PC-3 (cell line): ENCODE measurements at places on chromosomes 7 and 10. TPM values are rescaled to one million over a fixed set of nuclear protein-coding genes. Genes with fewer than 3 reads are reported as not detected.
A peak's percentile ranks its signal among the peaks of the same experiment; 100 is the strongest.

The NXPH1 gene
- not detected in 2 replicates for total RNA-seq

The CTAGE4 gene
- total RNA-seq, result 1.4 and 1.6 TPM in 2 replicates

DNA sequence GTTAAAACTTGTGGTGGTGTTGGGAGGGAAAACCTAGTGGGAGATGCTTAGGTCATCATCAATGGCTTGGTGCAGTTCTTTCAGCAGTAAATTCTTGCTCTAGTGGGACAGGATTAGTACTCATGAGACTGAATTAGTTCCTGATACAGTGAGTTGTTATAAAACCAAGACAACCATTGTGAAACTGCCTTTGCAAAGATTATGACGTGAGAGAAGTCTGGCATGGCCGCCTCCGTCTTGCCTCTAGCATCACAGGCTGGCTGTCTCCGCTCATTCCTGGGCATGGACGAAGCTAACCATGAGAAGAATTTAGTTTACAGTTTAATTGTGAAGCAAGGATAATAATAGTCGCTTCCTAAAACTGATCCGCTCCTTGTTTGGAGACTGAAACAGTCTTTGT is 186.4 kb downstream of the KIF20B start:
- H3K36me3 ChIP-seq, result no peaks in the 10 kb centered on the region
- H3K4me3 ChIP-seq, result no peak overlapping the region
- no peak overlapping the region for H3K27ac ChIP-seq
- no peaks in the 10 kb centered on the region for H3K27me3 ChIP-seq

- H3K4me1 ChIP-seq, result no peaks in the 10 kb centered on the region
- DNase-seq, result no peak
- H3K27ac ChIP-seq, result no peak overlapping the region
- peaks cover 61% of the 10 kb centered on the region for H3K27me3 ChIP-seq
- H3K4me3 ChIP-seq, result no peak overlapping the region
These were observed 31.4 kb downstream of the EN2 start for GRCh38 chr7:155489158-155489840.

- no peaks in the 10 kb centered on the region for H3K4me1 ChIP-seq
- no peaks in the 10 kb centered on the region for H3K36me3 ChIP-seq
- H3K27me3 ChIP-seq, result no peaks in the 10 kb centered on the region
- peak overlapping the region; percentile 77 for H3K4me3 ChIP-seq
- no peak overlapping the region for H3K27ac ChIP-seq
These were observed 204.4 kb downstream of the DIP2C start for GRCh38 chr10:484925-485661.

GRCh38 chr10:80596391-80597257 is 58.9 kb downstream of the SH2D4B start:
- H3K36me3 ChIP-seq, result no peaks in the 10 kb centered on the region
- H3K27ac ChIP-seq, result no peak overlapping the region
- no peaks in the 10 kb centered on the region for H3K27me3 ChIP-seq
- DNase-seq, result peak; percentile 41

- no peak for DNase-seq
- peaks cover 12% of the 10 kb centered on the region for H3K4me1 ChIP-seq
- no peak overlapping the region for H3K27ac ChIP-seq
- no peaks in the 10 kb centered on the region for H3K27me3 ChIP-seq
These were observed 176.2 kb upstream of the CSTF2T start for GRCh38 chr10:51875610-51876009.

GRCh38 chr10:103648251-103648635 is 154.7 kb downstream of the NEURL1 start:
- no peak overlapping the region for H3K4me3 ChIP-seq
- DNase-seq, result no peak
- no peaks in the 10 kb centered on the region for H3K27me3 ChIP-seq

GRCh38 chr10:22736134-22736533 is 21.8 kb upstream of the PIP4K2A start:
- H3K4me3 ChIP-seq, result no peak overlapping the region
- H3K36me3 ChIP-seq, result no peaks in the 10 kb centered on the region
- peaks cover 21% of the 10 kb centered on the region for H3K4me1 ChIP-seq
- H3K27ac ChIP-seq, result no peak overlapping the region
- H3K27me3 ChIP-seq, result no peaks in the 10 kb centered on the region

The IFIT1B gene
- not detected in 2 replicates for total RNA-seq

- no peaks in the 10 kb centered on the region for H3K36me3 ChIP-seq
- no peak overlapping the region for H3K27ac ChIP-seq
- H3K4me1 ChIP-seq, result no peaks in the 10 kb centered on the region
- H3K27me3 ChIP-seq, result peaks cover 38% of the 10 kb centered on the region
These were observed 36.6 kb downstream of the PRKCQ start for GRCh38 chr10:6543431-6544005.

DNA sequence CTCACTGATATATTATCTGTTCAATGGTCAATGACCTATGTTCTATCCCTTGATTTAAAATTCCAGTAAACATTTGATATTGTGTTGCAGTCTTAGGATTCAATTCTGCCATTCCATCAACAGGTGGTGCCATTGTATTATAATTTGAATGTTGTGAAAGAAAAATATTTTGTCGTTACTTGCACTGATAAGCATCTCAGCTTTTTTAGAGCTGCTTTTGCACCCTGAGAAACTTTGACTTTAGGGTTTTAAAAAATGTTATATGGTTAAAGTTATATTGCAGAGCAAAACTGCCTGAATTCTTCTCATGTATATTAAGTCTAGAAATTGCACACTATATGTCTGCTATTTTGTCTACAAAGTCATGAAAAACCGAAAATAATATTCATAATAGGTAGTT is 18.8 kb upstream of the MINDY3 start:
- H3K27ac ChIP-seq, result no peak overlapping the region
- H3K27me3 ChIP-seq, result no peaks in the 10 kb centered on the region
- DNase-seq, result peak; percentile 47
- H3K4me3 ChIP-seq, result no peak overlapping the region

The DYNC1I1 gene
- 2.4 and 6.5 TPM in 2 replicates for total RNA-seq

DNA sequence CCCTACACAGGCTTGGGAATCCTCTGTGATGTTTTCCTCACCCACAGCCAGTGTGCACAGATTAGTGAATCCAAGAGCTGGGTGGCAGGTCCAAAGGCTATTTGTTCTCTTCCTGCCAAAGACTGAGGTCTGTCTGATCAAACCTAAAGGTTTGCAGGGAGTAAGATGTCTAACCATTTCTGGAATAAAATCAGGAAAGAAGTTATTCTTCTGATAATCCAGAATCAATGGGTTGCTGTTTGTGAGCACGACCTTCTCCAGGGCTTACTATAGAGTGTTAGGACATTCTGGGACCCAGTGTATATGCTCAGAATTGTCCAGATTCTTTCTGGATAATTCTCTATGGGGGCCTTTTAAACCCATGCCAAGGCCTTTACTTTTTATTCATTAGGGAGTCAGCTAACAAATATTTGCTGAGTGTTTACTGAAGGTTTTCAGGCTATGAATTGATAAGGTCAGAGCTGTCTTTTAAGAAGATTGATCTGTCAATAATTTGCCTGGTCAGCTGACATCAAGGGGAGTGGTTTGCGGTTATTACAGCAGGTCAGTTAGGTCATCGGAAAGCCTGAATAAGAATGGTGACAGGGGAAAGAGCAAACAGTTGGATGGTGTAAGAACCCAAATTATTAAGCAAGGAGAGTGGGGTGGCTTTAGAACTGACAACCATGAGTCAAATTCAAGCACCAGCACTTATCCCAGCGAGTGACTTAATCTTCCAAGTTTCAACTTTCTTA is 7.5 kb upstream of the TECTB start:
- no peak overlapping the region for H3K27ac ChIP-seq
- H3K27me3 ChIP-seq, result no peaks in the 10 kb centered on the region
- H3K4me1 ChIP-seq, result peaks cover 6% of the 10 kb centered on the region; the same call in 1 of the 2 replicates
- H3K36me3 ChIP-seq, result no peaks in the 10 kb centered on the region
- H3K4me3 ChIP-seq, result no peak overlapping the region
- no peak for DNase-seq

DNA sequence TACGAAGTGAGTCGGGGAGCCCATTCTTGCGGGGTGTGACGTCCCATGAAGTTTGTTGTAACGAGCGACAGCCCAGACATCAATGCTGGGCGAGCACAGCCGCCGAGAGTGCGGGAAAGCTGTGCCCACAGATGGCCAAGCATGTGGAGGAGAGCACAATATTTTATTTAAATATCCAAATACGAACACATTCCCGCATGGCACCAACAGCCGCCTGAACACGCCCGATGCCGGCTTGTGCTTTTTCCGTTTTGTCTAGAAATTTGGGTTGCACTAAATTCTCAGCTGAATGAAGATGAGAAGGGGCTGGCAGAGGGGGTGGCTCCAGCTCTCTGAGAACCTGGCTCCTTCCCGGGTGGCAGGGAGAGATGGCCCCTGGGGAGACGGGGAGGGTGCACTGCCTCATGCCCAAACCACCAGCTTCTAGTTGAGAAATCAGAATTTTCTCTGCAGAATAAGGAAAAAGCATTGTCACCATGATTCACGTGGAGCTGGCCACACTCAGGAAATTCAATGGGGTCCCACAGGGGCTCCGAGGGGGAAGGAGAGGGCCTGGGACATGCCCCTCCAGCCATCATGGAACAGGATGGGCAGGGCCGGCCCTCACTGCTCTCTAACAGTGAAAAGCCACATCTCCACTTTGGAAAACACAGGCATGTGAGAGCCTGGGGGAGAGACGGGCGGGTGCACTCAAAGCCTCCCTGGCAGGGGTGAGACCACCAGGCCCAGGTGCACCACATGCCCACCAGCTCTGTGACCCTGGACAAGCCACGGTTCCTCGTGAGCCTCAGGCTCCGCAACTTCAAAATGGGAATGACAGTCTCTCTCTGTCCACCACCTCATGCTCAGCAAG is 48.3 kb downstream of the EBF3 start:
- H3K4me1 ChIP-seq, result no peaks in the 10 kb centered on the region
- H3K27ac ChIP-seq, result no peak overlapping the region
- H3K27me3 ChIP-seq, result peaks cover 10% of the 10 kb centered on the region; the same call in 1 of the 2 replicates
- DNase-seq, result no peak
- no peaks in the 10 kb centered on the region for H3K36me3 ChIP-seq

The FAM221A gene
- total RNA-seq, result 0.75 and 5.6 TPM in 2 replicates

DNA sequence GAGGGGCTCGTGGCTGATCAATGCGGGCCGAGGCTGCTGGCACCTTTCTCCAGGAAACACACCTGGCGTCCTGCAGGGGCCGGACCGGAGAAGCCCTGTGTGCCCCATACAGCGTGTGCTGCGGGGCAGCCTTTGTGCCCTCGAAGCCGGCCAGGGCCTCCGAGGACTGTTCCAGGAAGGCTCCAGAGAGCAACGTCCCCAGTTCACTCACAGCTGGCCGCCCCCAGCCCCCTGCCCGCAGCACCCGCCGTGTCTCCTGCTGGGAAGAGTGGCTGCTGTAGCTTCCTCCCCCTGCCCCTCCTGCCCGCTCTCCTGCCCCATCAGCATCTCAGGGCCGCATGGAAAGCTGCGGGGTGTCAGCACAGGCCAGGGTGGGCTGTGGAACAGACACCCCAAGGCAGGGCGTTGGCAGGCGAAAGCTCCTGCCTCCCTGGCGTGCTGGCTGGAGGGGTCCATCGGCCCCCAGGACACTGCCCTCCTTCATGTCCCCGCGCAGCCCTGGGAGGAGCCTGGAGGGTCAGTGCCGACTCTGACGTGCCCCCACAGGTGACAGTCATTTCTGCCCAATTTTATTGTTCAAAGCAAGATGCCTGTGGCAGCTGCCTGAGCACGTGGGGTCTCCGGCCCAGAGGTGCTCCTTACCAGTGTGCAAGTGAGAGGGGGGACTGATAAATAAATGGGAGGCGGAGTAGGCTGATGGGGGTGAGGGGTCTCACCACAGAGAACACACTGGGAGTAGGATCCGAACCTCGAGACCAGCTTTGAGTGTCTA is 95.8 kb upstream of the DIP2C start:
- H3K4me3 ChIP-seq, result peak overlapping the region; percentile 50; the same call in 1 of the 2 replicates
- no peaks in the 10 kb centered on the region; the same call in 1 of the 2 replicates for H3K4me1 ChIP-seq
- no peak for DNase-seq
- no peaks in the 10 kb centered on the region for H3K36me3 ChIP-seq
- no peaks in the 10 kb centered on the region for H3K27me3 ChIP-seq

- no peaks in the 10 kb centered on the region for H3K36me3 ChIP-seq
- no peak overlapping the region for H3K4me3 ChIP-seq
- no peak for DNase-seq
These were observed 373.3 kb upstream of the PRKCQ start for GRCh38 chr10:6953271-6953801.

DNA sequence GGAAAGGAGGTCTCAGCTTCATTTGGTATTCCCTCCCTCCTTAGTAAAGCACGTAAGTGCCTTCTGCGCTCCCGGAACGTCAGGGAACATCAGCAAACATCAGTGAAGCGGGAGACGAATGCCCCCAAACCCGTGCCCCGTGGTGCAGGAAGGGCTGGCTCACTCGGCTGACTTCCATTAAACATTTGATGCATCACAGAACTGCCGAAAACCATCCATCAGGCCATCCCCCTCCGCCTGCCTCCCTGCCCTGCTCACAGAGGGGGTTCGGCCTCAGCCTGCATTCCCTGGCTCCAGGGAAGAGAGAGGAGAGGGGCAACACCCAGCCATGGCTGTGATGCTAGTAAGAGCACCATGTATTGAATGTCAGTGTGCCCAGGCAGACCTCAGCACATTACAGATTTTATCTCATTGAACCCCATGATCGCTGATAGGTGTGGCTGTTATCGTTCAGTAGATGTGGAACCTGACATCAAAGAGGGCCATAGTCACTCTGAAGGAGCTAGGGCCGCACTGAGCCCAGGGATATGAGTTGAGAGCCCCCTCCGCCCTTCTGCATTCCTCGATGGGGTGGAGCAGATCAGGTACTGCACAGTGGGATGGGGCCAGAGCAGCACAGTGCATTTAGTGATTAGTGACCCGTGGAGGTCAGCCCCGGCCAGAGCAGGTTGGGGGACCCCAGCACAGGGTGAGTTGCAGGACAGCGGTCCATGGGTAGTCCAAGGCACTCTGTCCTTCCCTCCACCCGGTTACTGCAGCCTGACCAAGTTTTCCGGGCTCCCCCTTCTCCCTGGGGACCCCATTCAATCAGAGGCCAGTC is 146.4 kb downstream of the RPS24 start:
- no peaks in the 10 kb centered on the region for H3K36me3 ChIP-seq
- no peak overlapping the region for H3K4me3 ChIP-seq
- peaks cover 61% of the 10 kb centered on the region for H3K27me3 ChIP-seq

The HMX3 gene
- 0.51 TPM in 1 of 2 replicates, not detected in the other for total RNA-seq

GRCh38 chr7:85287106-85287825 is 100.4 kb upstream of the SEMA3D start:
- H3K27ac ChIP-seq, result no peak overlapping the region
- no peaks in the 10 kb centered on the region for H3K36me3 ChIP-seq
- no peak overlapping the region for H3K4me3 ChIP-seq
- no peak for DNase-seq
- H3K4me1 ChIP-seq, result no peaks in the 10 kb centered on the region

DNA sequence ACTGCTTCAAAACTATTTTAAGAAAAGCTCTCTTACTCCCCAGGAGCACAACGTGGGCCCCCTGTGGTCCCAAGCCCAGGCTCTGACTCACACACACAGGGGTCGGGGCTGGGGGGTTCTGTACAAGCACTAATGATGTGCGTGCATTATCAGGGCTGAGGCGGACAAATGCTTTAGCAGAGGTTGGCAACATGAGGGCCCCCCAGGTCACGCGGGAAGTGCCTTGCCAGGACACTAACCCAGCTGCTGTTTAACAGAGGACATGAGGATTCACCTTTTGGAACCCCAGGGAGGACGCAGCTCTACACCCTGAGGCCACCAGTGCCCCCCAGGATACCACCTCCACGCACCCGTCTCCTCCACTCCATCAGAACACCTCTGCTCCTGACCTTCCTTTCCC is 342.8 kb downstream of the DNAJB6 start:
- no peak overlapping the region for H3K27ac ChIP-seq
- H3K4me1 ChIP-seq, result peaks cover 10% of the 10 kb centered on the region
- H3K36me3 ChIP-seq, result peaks cover 7% of the 10 kb centered on the region; the same call in 1 of the 2 replicates
- no peak for DNase-seq

- H3K4me1 ChIP-seq, result no peaks in the 10 kb centered on the region
- no peaks in the 10 kb centered on the region for H3K36me3 ChIP-seq
- no peak overlapping the region for H3K4me3 ChIP-seq
- H3K27me3 ChIP-seq, result no peaks in the 10 kb centered on the region
- H3K27ac ChIP-seq, result no peak overlapping the region
These were observed 25.4 kb upstream of the USP6NL start for GRCh38 chr10:11636697-11637303.
